ENCODE measurements at places on chromosomes 4 and X.

- DNase-seq = no peak
Measured at GRCh38 chr4:173074501-173074946, 94.1 kb upstream of the GALNT7 start.

- no peak for DNase-seq
Measured at GRCh38 chr4:138393886-138394610, 151.9 kb upstream of the SLC7A11 start.

DNA sequence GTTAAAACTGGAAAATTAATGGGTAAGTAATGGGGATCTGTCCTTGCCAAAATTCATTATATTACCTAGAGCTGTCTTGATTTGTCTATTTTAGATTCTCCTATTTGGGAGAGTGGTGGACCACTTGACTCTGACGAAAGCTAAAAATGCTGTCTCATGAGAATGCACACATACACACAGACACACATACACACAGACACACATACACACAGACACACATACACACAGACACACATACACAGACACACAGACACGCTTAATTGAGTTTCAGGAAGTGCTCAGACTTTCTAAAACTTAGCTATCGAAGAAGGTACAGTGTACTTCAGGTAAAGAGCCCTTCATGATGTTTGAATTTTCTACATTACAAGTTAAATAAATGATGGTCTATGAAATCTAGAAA lies 279.5 kb downstream of the ANKRD50 start:
- no peak for DNase-seq

- DNase-seq = no peak
Measured at GRCh38 chr4:70841951-70842350, 2.3 kb upstream of the GRSF1 start.

GRCh38 chrX:51860679-51861078 lies 32.7 kb upstream of the MAGED1 start:
- DNase-seq = no peak
